ENCODE measurements at places on chromosomes 2 and 18.
A peak's percentile ranks its signal among the peaks of the same experiment; 100 is the strongest.

- DNase-seq, result no peak
These were observed 62.7 kb downstream of the HPCAL1 start for GRCh38 chr2:10365412-10365811.

- DNase-seq, result no peak
These were observed 103.5 kb downstream of the NOL4 start for GRCh38 chr18:34121200-34121721.

DNA sequence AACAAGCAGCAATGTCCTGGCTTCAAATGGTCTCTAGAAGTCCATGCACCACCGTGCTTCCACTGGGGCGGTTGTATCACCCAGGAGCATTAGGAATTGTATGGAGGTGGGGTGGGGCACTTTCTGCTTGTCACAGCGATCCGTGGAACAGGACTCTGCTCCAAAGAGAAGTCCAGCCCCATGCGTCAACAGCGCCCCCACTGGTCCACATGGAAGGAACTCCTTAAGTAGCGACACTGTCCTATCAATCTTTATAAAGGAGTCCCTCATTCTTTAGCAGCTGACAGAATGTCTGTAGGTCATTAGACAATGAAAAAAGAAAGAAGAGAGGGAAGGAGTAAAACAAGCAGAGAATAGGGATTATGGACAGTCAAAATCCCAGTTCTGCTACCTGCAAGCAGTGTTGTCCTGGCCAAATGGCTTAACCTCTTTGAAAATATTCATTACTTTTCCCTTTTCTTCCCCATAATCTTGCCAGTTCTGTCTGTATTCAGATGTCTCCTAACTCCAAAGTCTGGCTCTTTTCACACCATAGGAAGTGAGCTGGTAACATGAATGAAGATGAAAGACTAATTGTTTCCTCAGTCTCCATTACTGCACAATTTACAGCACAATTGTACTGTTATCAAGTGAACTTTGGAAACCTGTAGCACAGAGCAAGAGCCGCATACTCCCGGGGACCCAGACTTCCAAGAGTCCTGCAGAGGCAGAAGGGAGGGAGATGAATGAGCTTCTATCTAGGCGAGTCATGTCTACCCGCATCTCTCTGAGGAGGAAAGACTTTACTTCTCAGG lies 9.9 kb downstream of the NFE2L2 start:
- DNase-seq, result no peak

GRCh38 chr2:218026676-218027425 lies 24.1 kb upstream of the TNS1 start:
- DNase-seq, result peak; percentile 2

DNA sequence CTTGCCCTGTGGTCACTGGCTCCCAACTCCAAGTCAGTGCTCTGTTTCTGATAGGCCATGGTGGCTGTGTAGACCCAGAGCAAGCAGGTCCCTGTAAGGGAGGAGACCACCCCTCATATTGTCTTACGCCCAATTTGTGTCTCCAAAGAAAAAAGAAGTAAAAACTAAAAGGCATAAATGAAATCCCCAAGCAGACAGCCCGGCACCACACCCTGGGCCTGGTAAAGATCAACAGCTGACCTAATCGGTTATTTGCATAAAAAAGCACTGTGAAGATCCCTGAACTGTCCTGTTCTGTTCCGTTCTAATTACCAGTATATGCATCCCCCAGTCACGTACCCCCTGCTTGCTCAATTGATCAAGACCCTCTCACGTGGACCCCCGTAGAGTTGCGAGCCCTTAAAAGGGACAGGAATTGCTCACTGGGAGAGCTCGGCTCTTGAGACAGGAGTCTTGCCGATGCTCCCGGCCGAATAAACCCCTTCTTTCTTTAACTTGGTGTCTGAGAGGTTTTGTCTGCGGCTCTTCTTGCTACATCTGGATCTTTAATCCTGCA lies 364.1 kb upstream of the HS6ST1 start:
- DNase-seq, result no peak
